Esophagus squamous epithelium (tissue), 5 donors: ENCODE measurements at places on chromosomes 7 and 10. TPM values are rescaled to one million over a fixed set of nuclear protein-coding genes. Genes with fewer than 3 reads are reported as not detected.

AOAH gene
- 12.0 TPM for total RNA-seq

PLEKHS1 gene
- total RNA-seq, result not detected

BAIAP2L1 gene
- total RNA-seq, result 22.5 TPM

CDH23 gene
- total RNA-seq, result 5.9 TPM

NEURL1 gene
- not detected for total RNA-seq

ITPRID1 gene
- not detected for total RNA-seq

PRR15 gene
- 0.56 TPM for total RNA-seq

TMEM254 gene
- 35.6 TPM for total RNA-seq

GRCh38 chr7:67391168-67391567 lies 394.5 kb downstream of the TYW1 start:
- no peak for DNase-seq
- H3K27me3 ChIP-seq, result peaks cover 26% of the 10 kb centered on the region
- H3K27ac ChIP-seq, result no peak overlapping the region
- no peaks in the 10 kb centered on the region for H3K4me1 ChIP-seq
- H3K36me3 ChIP-seq, result no peaks in the 10 kb centered on the region

GRCh38 chr10:107900131-107900530 lies 735.6 kb upstream of the SORCS1 start:
- H3K4me3 ChIP-seq, result no peak overlapping the region
- H3K27ac ChIP-seq, result no peak overlapping the region
- DNase-seq, result no peak
- H3K27me3 ChIP-seq, result no peaks in the 10 kb centered on the region
- no peaks in the 10 kb centered on the region for H3K36me3 ChIP-seq

GRCh38 chr10:122273966-122274545 lies 3.0 kb downstream of the BTBD16 start:
- no peak for DNase-seq
- H3K27ac ChIP-seq, result no peak overlapping the region
- H3K4me1 ChIP-seq, result no peaks in the 10 kb centered on the region
- no peak overlapping the region for H3K4me3 ChIP-seq

DNA sequence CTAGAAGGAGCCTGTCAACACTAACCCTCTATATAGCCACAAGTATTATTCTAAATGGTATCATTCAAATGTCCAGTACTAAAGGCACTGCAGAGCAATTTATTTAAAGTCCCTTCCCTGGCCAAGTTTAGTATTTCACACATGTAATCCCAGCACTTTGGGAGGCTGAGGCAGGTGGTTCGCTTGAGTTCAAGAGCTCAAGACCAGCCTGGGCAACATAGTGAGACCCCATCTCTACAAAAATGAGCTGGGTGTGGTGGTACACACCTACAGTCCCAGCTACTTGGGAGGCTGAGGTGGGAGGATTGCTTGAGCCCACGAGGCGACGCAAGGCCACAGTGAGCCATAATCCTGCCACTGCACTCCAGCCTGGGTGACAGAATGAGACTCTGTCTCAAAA lies 3.6 kb downstream of the GNA12 start:
- H3K4me1 ChIP-seq, result peaks cover 6% of the 10 kb centered on the region
- H3K36me3 ChIP-seq, result peaks cover 13% of the 10 kb centered on the region
- no peak for DNase-seq
- no peak overlapping the region for H3K27ac ChIP-seq

GRCh38 chr10:69650589-69651261 lies 20.7 kb downstream of the FAM241B start:
- no peaks in the 10 kb centered on the region for H3K4me1 ChIP-seq
- H3K4me3 ChIP-seq, result no peak overlapping the region
- no peak overlapping the region for H3K27ac ChIP-seq

DNA sequence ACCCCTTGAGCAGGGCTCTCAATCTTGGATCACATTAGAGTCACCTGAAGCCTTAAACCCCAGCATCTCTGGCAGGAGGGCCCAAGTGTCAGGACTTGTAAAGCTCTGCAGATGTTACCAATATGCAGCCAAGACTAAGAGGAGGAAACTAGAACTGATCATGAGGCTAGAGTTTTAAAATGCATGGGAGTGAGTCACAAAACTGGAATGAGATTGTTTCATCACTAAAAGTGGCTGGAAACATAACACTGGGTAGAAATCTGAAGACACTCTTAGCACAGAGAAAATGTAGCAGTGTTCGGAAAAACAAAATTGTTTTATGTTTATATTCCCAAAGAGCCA lies 63.3 kb upstream of the GHITM start:
- DNase-seq, result no peak
- no peak overlapping the region for H3K4me3 ChIP-seq
- H3K4me1 ChIP-seq, result no peaks in the 10 kb centered on the region
- no peaks in the 10 kb centered on the region for H3K27me3 ChIP-seq
- H3K36me3 ChIP-seq, result no peaks in the 10 kb centered on the region

DNA sequence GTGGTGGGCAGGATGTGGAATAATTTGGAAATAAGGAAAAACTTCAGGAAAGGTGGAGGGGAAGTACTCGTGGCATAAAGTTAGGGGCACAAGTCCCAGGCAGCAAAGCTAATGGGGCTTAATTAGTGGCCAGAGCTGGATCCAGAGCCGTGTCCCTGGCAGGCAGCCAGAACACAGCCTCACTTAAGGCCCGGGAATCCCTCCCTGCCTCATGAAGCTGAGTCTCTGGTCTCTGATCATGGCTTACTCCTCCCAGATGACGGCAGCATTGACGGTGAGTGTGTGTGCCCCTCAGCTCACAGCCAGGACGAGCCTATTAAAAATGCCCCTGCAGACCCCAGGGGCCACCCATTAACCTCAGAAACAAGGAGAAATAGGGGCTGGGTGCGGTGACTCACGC lies 48.2 kb upstream of the NPTX2 start:
- DNase-seq, result no peak
- H3K27me3 ChIP-seq, result no peaks in the 10 kb centered on the region
- peak overlapping the region; percentile 31 for H3K27ac ChIP-seq
- H3K36me3 ChIP-seq, result no peaks in the 10 kb centered on the region

GRCh38 chr10:96585736-96586418 lies 935 bp downstream of the TM9SF3 start:
- peaks cover 5% of the 10 kb centered on the region for H3K4me1 ChIP-seq
- peak overlapping the region; percentile 95 for H3K27ac ChIP-seq
- H3K27me3 ChIP-seq, result no peaks in the 10 kb centered on the region
- peak overlapping the region; percentile 93 for H3K4me3 ChIP-seq

- no peak overlapping the region for H3K4me3 ChIP-seq
- no peak for DNase-seq
- no peak overlapping the region for H3K27ac ChIP-seq
- no peaks in the 10 kb centered on the region for H3K4me1 ChIP-seq
Measured at GRCh38 chr10:118258285-118258684, 83.8 kb downstream of the FAM204A start.

- no peaks in the 10 kb centered on the region for H3K36me3 ChIP-seq
- H3K27me3 ChIP-seq, result no peaks in the 10 kb centered on the region
- H3K4me3 ChIP-seq, result no peak overlapping the region
- H3K4me1 ChIP-seq, result no peaks in the 10 kb centered on the region
- DNase-seq, result no peak
- H3K27ac ChIP-seq, result no peak overlapping the region
Measured at GRCh38 chr10:105615715-105616365, 974.8 kb downstream of the SORCS3 start.

DNA sequence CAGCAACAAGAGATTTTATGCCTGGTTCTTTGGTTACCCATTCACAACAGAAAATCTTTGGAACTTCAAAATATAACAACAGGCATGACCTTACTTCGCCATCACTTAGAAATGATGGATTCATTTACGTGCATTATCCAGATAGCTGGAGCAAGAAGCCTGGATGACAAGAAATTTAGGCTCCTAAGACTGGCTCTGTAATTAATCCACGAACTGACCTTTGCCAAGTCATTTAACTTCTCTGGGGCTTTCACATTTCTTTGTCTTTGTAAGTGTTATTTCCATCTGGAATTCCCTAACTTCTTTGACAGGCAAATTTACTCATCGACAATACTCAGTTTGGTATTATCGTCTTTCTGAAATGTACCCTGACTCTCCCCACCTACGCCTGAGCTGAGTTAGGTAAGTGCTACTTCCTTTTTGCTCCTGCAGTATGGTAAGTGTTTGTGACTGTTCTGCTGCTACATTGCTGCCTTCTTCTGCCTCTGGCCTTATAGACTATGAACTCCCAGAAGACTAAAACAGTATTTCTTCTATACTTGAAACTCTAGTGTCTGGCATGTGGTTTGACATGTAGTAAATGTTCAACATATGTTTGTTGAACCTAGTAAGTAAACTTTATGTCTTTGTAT lies 5.5 kb upstream of the MDFIC start:
- no peaks in the 10 kb centered on the region for H3K27me3 ChIP-seq
- H3K4me3 ChIP-seq, result no peak overlapping the region
- no peak overlapping the region for H3K27ac ChIP-seq
- no peaks in the 10 kb centered on the region for H3K36me3 ChIP-seq
- H3K4me1 ChIP-seq, result peaks cover 3% of the 10 kb centered on the region

- H3K4me1 ChIP-seq, result peaks cover 40% of the 10 kb centered on the region
- no peak overlapping the region for H3K27ac ChIP-seq
- no peak overlapping the region for H3K4me3 ChIP-seq
- no peaks in the 10 kb centered on the region for H3K36me3 ChIP-seq
- no peaks in the 10 kb centered on the region for H3K27me3 ChIP-seq
Measured at GRCh38 chr7:151437159-151437553, 2.8 kb downstream of the CRYGN start.

GRCh38 chr7:156558198-156558597 lies 82.4 kb upstream of the RNF32 start:
- H3K27ac ChIP-seq, result no peak overlapping the region
- H3K4me1 ChIP-seq, result no peaks in the 10 kb centered on the region
- H3K27me3 ChIP-seq, result no peaks in the 10 kb centered on the region
- no peak for DNase-seq

GRCh38 chr7:20508109-20508508 lies 107.4 kb upstream of the ABCB5 start:
- no peak for DNase-seq
- no peaks in the 10 kb centered on the region for H3K4me1 ChIP-seq
- H3K27ac ChIP-seq, result no peak overlapping the region
- no peaks in the 10 kb centered on the region for H3K36me3 ChIP-seq
- H3K27me3 ChIP-seq, result no peaks in the 10 kb centered on the region

GRCh38 chr10:130867446-130868194 lies 443.9 kb downstream of the TCERG1L start:
- DNase-seq, result no peak
- H3K4me1 ChIP-seq, result no peaks in the 10 kb centered on the region
- no peak overlapping the region for H3K4me3 ChIP-seq
- no peaks in the 10 kb centered on the region for H3K36me3 ChIP-seq
- no peak overlapping the region for H3K27ac ChIP-seq
- H3K27me3 ChIP-seq, result no peaks in the 10 kb centered on the region

GRCh38 chr7:151708610-151709009 lies 168.3 kb downstream of the PRKAG2 start:
- no peaks in the 10 kb centered on the region for H3K27me3 ChIP-seq
- H3K27ac ChIP-seq, result no peak overlapping the region
- no peaks in the 10 kb centered on the region for H3K36me3 ChIP-seq
- no peaks in the 10 kb centered on the region for H3K4me1 ChIP-seq
- no peak for DNase-seq
